ENCODE measurements at places on chromosomes 7 and 10.

- no peak for DNase-seq
These were observed 157.8 kb downstream of the FGFR2 start for GRCh38 chr10:121440461-121440860.

GRCh38 chr7:152435384-152436110 lies at the start of gene KMT2C:
TSS of gene KMT2C (minus strand) at chr7:152436003. CDS start at chr7:152435786, 217 bp downstream.
- peak; percentile 46 for DNase-seq

DNA sequence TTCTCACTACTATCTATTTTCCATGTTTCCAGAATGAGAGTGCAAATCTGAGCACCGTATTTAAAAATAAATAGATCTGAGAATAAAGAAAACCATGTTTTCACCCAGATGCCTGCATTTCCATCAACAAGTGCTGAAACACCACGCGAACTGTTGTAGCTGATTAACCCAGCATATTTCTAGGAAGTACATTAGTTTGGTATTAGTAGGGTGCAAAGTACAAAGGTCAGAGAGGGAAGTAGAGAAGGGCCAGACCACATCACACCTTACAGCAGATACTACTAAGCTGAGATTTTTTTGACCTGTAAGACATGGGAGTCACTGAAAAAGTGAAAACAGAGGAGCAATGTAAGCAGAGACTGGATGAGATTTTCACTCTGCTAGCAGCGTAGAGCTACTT lies 181.3 kb downstream of the IMMP2L start:
- DNase-seq: no peak

- peak; percentile 60 for DNase-seq
These were observed 31.0 kb downstream of the BET1 start for GRCh38 chr7:93973134-93973533.

DNA sequence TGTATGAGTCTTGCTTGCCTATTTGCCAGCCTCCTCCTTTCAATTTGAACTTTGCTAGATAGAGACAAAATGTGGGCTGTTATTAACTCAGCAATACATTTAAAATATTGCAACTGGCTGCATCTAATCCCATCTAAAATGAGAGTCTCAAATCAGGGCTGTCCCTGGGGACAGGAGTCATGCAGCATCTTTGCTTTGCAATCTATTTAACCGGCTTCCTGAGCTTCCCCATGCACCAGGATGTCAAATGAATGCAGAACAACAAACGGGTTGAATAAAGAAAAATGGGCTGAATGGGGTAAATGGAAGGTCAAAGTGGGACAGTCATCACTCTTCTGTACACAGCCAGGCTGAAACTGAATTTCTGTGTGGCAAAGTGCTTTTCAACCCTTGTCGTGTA lies 89.2 kb downstream of the AOAH start:
- DNase-seq: no peak

- no peak for DNase-seq
These were observed 24.9 kb downstream of the STEAP4 start for GRCh38 chr7:88281749-88282148.

GRCh38 chr10:130141878-130142277 lies 5.7 kb downstream of the GLRX3 start:
- DNase-seq: no peak

- no peak for DNase-seq
These were observed 1.2 kb downstream of the TECPR1 start for GRCh38 chr7:98250789-98251188.

GRCh38 chr7:96532428-96532935 lies 177.2 kb downstream of the SEM1 start:
- no peak for DNase-seq

GRCh38 chr7:156178214-156178613 lies 366.0 kb upstream of the SHH start:
- no peak for DNase-seq

DNA sequence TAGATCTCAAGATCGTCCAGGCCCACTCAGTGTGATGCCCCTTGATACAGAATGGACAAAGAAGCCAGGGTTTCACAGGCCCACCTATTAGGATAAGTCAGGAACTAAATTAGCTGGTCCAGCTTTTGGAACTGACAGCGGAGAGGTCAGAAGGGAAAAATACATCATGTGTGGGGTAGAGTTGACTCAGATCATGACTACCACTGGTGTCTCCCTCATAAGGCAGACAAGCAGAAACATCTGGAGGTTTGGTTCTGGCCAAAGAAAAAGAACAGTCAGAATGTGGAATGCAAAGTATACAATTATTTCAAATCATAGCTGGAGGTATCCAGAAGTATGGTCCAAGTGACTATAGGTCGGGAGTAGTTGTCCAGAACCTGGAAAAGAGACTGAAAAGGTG lies 621.1 kb upstream of the CELF2 start:
- DNase-seq: peak; percentile 18

- DNase-seq: no peak
These were observed 18.5 kb downstream of the TRUB1 start for GRCh38 chr10:114956466-114956865.

- no peak for DNase-seq
These were observed 33.4 kb upstream of the OPTN start for GRCh38 chr10:13066527-13066926.

DNA sequence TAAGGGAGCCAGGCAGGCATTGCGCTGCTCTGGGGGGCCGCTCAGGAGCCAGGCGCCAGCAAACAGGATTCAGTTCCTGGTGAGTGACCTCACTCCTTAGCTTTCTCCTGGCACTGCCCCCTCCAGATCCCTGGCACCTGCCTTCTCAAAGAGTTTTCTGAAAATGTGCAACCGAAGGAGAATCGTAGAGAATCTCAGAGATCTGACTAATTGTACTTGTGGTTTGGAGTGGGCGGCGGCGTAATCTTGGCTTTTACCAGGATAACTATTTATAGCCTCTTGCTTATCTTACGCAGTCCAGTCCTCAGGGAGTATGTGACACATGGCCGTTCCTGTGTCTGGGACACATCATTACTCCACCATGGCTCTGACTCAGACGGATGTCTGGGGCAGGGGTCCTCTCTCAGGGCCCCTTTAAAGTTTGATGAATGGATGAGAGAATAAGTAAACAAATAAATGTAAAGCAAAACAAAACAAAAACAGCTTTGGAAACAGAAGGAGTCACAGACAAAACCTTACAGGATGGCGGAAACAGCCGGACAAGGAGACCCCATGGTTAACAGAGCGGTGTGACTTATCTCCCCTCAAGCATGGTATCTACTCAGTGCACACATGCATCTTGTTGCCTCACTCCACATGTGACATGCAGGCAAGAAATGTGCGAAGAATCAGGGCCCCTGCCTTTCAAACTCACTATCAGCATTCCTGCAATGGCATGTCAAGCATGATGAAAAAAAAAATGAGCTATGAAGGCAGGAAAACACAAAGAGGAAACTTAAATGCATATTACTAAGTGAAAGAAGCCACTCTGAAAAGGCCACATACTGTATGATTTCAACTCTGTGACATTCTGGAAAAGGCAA lies 99.7 kb downstream of the TNS3 start:
- DNase-seq: peak; percentile 96

DNA sequence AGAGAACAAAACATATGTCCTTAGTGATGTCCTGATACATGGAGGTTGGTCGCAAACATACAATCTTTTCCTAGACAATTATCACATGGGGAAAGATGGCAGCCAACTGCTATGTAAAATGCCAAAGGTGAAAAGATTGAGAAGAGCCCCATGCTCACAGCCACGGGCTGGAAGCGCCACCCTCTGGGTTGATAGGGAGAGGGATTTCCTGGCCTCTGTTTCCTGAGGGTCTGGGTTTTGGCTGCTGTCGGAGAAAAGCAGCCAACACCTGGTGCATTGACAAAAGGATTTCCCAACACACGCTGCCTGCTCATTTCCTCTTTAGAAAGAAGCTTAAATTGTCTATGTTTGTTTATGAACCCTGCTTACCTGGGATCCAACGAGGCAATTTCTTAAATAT lies 43.8 kb downstream of the ITIH5 start:
- DNase-seq: no peak

- no peak for DNase-seq
These were observed 11.7 kb downstream of the VWA2 start for GRCh38 chr10:114250716-114251115.

- DNase-seq: no peak
These were observed 79.0 kb downstream of the AUTS2 start for GRCh38 chr7:69677054-69677852.

DNA sequence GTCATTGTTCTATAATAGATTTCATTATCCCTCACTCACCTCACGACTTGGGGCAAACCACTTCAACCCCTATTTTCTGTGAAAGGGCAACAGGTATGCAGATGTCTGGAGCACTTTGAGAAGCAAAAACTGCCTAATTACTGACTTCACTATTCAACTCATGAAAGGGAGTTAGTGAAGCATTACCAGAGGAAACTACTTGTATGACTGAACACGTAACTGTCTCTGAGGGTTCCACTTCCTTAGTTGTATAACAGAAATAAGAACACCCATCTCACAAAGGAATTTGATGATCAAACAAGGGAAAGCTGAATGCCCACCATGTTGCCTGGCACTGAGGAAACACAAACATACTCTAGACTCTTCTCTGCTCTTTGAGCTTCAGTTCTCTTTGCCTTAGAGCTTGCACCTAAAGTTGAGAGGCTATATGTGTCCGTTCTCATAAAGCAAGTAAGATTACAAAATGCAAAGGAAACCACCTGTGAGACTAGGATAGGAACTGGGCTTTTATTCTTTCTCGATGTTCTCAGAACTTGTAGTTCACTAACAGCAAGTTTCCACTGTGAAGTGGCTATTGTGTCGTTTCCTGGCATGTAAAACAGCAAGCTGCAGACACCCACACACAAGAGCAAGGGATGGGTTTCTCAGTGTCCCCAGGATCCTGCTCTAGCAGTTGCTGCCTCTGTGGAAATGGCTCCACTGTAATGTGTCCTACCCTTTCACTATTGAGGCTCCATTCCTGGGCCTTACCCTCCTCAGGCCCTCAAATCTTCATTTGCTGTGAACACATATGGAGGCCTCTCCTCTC lies 2.6 kb downstream of the TMEM243 start:
- no peak for DNase-seq

GRCh38 chr10:96910488-96911395 lies 78.6 kb downstream of the LCOR start:
- DNase-seq: peak; percentile 44

DNA sequence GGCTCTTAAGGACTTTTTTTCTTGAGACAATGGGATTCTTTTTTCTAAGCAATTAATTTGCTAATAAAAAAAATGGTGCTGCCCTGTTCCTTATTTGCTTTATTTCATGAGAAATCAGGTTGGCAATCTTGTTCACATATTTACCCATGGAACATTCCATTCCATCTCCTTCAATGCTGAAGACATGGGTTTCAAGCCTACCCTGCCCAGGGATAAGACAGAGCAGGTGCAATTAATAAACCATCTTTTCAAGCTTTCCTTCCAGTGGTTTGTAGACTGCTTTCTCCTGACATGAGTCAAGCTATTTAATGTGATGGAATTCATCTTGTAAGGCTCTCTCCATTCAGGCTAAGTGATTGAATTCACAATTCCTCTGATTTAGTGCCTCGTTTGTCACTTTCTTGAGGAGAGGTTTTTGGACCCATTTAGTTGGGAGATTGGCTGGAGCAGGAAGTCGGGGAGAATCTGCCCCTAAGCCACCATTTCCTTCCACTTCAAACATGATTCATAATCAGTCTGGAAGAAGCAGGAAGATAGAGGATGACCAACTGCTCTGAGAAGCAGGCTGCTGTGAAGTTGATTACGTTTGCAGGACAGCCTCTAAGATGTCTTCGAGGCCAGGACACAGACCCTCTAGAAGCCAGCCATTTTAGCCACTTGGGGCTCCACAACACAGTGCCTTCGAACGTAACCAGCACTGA lies 552.4 kb upstream of the GALNT17 start:
- no peak for DNase-seq
